ENCODE measurements at places on chromosomes 5 and 9.

GRCh38 chr9:115882911-115883310 lies 270.7 kb upstream of the PAPPA start:
- no peak for DNase-seq

DNA sequence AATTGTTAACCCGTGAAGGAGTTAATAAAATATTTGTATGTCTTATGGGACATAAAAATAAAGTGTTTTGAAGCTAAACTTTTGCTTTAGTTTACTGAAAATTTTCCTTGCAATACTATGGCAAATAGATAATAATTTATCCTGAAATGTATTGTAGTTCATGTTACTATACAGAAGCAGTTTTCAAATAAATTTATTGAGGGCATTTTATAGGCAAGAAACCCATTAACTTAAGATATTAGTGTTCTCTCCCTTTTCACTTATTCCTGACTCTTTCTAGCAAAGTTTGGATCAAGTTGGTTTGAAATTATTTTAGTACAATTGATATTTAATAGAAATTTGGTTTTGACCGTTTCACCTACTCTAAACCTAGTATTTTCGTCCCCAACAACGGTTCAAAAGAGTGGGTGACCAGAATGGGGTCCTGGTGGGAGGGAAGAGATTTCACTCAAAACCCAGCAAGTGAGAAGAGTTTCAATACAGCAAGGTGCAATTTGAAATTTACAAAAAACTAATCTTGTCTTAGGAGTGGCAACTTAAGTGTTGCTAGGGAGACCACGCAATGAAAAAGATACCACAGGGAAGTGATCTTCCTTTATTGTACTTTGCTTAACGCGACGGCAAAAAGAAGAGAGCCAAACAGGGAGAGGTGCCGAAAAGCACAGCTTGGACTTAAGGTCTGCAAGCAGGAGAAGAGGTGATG lies 28.4 kb downstream of the NR2F1 start:
- DNase-seq = no peak

DNA sequence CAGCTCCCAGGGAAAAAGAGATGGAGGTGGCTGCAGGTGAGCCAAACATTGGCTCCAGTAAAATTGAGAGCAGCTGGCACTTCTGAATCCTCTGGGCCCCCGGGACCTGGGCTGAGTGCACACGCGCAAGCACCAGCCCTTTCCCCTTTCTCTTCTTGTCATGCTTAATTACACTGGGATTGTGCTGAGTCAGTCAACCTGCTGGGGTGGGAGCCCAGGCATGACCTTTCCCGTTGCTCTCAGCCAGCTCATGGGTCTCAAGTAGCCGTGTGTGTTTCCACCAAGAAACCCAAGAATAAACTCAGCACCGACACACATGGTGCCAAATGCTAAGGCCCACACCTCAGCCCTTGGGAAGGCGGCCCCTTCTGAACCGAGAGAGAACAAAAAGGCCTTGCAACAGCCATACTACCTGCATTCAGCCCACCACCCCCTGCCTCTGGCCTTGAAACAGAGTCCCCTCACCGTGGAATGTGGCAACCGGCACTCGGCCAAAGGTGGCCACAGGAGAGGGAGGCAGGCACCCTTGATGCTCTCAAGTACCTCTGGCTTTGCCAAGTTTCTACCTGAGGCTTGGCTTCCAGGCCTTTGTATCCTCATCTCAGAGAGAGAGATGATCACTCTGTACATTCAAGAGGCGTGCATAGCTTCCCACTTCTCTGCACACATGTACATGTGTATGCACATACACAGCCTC lies 28.1 kb downstream of the SLIT3 start:
- no peak for DNase-seq

DNA sequence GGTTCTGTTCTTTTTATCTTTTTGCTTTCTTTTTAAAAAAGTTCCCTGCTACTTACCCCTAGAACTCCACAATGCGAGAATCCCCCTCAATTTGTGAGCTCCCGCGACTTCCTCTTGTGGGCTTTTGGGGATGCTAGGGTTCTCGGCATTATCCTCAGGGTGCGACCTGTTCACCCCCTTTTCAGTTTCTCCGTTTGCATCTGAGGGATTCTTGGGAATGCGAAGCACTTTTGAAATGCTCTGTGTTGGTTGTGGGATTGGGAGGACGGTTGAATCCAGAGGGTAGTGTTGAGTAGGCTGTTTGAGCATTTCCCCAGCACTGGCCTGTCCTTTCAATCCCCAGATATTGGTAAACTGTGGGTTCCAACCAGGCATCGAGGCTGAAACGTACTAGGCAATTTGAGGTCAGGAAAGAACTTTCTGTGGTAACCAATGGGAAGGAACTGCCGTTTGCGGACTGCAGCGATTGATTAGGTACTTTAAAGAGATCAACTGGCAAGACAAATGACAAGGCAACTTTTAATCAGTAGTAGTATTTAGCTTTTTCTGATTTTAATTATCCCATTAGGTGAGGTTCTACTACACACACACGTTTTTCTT lies 415 bp downstream of the XRCC4 start:
- DNase-seq = no peak

All from non-pigmented ciliary epithelial cell (primary cell).